ENCODE measurements at places on chromosomes 1 and 21. TPM values are rescaled to one million over a fixed set of nuclear protein-coding genes. Genes with fewer than 3 reads are reported as not detected.

The RAB7B gene
- total RNA-seq: not detected

The POMGNT1 gene
- 70.2 TPM for total RNA-seq

The LRRC71 gene
- not detected for total RNA-seq

The NBPF4 gene
- not detected for total RNA-seq

All from glutamatergic neuron (in vitro differentiated cells).